PC-3 (cell line): ENCODE measurements at places on chromosomes 3 and 15. TPM values are rescaled to one million over a fixed set of nuclear protein-coding genes. Genes with fewer than 3 reads are reported as not detected.

DNA sequence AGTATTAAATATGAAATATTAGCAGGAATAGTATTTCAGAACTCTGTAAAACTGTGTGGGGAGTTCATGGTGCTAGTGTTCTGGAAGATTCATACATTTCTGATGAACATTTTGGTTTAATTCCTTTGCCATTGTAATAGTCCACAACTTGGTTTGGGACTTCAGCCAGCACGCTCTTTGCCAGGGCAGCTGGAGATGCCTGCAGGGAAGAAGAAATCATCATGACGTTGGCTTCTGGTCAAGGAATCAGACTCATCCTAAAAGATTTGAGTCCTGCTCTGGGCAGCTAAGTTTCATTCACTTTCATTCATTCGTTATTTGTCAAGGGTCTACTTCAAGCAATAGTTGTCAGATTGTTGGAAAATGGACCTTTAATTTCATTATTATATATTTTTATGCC, 32.4 kb upstream of the MRPL3 start:
- H3K36me3 ChIP-seq, result no peaks in the 10 kb centered on the region
- H3K4me3 ChIP-seq, result no peak overlapping the region; the same call in 1 of the 2 replicates
- no peaks in the 10 kb centered on the region for H3K27me3 ChIP-seq
- peak overlapping the region; percentile 95 for H3K27ac ChIP-seq
- peaks cover 20% of the 10 kb centered on the region for H3K4me1 ChIP-seq

- H3K27me3 ChIP-seq, result peaks cover 14% of the 10 kb centered on the region
- no peak overlapping the region for H3K4me3 ChIP-seq
- DNase-seq, result no peak
- no peak overlapping the region for H3K27ac ChIP-seq
- H3K4me1 ChIP-seq, result no peaks in the 10 kb centered on the region; the same call in 1 of the 2 replicates
Observed at GRCh38 chr3:87796137-87796842, 262.5 kb downstream of the CGGBP1 start.

GRCh38 chr3:41198526-41198925, 779 bp upstream of the CTNNB1 start:
- no peak overlapping the region for H3K27ac ChIP-seq
- H3K4me3 ChIP-seq, result peak overlapping the region; percentile 90
- H3K4me1 ChIP-seq, result peaks cover 21% of the 10 kb centered on the region
- no peaks in the 10 kb centered on the region for H3K27me3 ChIP-seq

DNA sequence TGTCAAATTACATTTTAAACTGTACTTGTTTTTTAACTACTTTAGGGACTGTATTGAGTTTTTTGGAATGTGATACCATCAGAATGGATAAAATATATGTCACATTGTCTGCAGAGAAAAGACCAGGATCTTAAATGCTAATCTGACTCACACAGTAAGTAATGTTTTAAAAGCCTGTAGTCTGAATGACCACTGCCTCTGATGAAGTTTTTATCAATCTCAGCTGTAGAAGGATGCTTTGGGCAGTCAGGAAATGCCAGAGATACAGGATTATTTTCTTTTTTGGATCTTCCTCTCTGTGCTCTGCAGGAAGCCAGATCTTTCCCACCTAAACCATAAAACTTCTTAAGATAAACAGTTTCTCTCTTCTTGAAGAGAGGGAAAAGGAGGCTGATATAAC, 73.1 kb upstream of the PRTG start:
- H3K36me3 ChIP-seq, result no peaks in the 10 kb centered on the region
- no peak overlapping the region for H3K4me3 ChIP-seq
- DNase-seq, result no peak
- H3K27me3 ChIP-seq, result no peaks in the 10 kb centered on the region
- H3K4me1 ChIP-seq, result no peaks in the 10 kb centered on the region

DNA sequence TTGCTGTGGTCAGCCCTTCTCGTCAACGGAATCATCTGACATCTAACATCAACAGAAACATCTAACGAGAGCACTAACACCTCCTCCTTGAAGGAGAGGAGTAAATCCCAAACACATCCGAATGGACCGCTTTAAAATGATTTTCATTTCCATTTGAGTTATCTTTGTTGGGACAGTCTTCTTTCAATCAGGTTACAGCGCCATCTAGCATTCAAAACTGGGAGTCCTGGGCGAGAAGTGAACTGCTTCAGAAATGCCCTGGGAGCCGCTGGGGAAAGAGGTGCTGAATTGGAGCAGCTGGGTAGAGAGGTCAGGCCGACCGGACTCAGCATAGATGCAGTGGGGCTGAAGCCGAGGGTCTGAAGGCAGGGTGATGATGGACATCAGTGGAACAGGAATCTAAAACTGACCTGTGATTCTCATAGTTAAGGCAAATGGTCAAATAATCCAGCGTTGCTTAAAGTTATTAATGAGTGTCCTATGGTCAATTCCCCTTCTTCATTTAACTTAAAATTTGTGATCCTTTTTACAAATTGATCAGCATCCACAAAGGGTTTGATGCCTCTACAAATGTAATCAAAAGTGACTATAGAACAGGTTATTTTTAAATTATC, 170.0 kb upstream of the NDN start:
- no peaks in the 10 kb centered on the region for H3K27me3 ChIP-seq
- no peak overlapping the region for H3K27ac ChIP-seq
- peak; percentile 52 for DNase-seq
- no peak overlapping the region for H3K4me3 ChIP-seq

DNA sequence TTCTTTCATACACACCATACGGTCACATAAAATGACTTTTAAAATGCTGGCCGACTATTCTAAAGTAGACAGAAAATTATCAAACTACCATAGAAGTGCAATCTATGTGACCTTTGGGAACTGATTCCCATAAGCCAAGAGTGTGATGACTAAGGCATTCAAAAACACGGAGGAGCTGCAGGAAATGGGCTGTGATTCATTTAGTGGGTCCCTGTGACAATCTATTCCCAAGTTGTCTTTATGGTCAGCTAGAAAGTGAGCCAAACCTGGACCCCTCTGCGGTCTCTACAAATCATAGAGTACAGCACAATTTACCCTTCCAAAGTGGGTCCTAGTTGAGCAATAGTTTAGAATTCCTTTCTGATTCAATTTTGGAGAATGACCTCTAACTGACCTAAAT, 251.5 kb upstream of the CBLB start:
- no peaks in the 10 kb centered on the region for H3K27me3 ChIP-seq
- no peak overlapping the region for H3K4me3 ChIP-seq
- DNase-seq, result peak; percentile 66
- H3K4me1 ChIP-seq, result peaks cover 68% of the 10 kb centered on the region

DNA sequence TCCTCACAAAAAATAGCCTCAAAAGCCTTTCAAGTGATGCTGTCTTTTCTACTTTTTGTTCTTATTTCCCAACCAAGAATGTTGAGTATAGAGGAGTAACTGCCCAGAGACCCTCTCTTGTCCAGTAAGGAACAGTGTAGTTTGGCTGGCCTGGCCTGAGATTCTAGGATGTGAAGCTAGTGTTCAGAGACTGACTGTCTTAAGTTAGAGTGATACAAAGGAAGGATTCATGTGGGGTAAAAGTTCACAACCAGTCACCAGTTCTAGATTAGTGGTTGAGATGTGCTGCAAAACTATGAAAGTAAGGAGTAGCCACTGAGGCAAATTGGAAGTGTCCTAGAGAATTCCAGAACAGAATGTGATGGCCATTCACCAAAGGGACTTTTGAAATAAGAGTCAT, 49.1 kb downstream of the RSRC1 start:
- H3K36me3 ChIP-seq, result no peaks in the 10 kb centered on the region
- H3K4me3 ChIP-seq, result no peak overlapping the region
- DNase-seq, result peak; percentile 7
- no peaks in the 10 kb centered on the region for H3K27me3 ChIP-seq
- peak overlapping the region; percentile 89 for H3K27ac ChIP-seq

DNA sequence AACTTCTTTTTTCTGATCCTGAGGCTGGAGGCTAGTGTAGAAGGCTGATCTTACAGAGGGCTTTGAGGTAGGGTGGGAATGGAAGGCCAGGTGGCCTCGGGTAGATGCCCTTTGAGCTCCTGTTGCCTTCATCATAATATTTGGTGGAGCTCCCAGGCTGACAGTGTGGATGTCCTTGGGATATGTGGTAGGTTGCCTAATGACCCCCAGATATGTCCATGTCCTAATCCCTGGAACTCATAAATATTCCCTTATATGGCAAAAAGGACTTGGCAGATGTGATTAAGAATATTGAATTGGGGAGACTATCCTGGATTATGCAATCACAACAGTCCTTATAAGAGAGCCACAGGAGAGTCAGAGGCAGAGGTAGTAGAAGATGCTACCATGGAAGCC, 5.5 kb downstream of the ADAMTSL3 start:
- H3K27me3 ChIP-seq, result no peaks in the 10 kb centered on the region
- H3K4me3 ChIP-seq, result no peak overlapping the region
- peaks cover 6% of the 10 kb centered on the region for H3K36me3 ChIP-seq
- DNase-seq, result no peak

DNA sequence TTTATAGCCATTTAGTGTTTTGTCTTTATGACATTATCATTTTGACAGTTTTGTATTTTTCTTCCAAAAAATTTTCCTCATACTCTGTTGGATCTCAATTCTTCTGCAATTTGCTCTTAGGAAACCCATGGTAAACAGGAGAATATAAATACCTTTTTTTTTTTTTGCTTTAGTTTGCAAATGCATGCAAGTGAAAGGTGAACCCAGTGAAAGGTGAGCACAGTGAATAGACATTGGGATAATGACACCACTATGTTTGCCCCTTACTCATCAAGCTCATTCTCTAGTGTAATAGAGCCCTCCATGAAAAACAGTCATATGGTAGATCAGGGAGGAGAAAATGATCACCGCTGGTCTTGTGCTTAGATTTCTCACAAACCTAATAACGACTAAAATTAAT, 59.0 kb upstream of the TRPC1 start:
- H3K27me3 ChIP-seq, result no peaks in the 10 kb centered on the region
- peak overlapping the region; percentile 60 for H3K27ac ChIP-seq
- DNase-seq, result peak; percentile 5
- peaks cover 22% of the 10 kb centered on the region for H3K4me1 ChIP-seq
- H3K4me3 ChIP-seq, result no peak overlapping the region
- H3K36me3 ChIP-seq, result 0 out of 2 replicates have a peak, but pooled peaks cover 3% of the 10 kb centered on the region

DNA sequence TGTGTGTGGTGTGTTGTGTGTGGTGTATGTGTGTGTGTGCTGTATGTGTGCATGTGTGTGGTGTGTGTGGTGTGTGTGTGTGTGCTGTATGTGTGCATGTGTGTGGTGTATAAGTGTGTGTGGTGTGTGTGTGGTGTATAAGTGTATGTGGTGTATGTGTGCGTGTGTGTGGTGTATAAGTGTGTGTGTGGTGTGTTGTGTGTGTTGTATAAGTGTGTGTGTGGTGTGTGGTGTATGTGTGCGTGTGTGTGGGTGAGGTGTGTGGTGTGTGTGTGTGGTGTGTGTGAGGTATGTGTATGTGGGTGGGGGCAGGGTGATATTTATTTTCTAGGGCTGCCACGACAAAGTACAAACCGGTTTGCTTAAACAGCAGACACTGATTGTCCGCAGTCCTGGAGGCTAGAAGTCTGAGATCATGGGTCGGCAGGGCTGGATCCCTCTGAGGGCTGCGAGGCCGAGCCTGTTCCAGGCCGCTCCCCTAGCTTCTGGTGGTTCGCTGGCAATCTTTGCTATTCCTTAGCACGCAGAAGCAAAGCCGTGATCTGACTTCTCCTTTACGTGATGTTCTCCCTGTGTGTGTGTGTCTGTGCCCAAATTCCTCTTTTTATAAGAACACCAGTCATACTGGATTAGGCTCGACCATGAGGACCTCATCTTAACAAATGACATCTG, 160.2 kb downstream of the XXYLT1 start:
- H3K4me1 ChIP-seq, result peaks cover 10% of the 10 kb centered on the region
- H3K27me3 ChIP-seq, result no peaks in the 10 kb centered on the region
- H3K4me3 ChIP-seq, result no peak overlapping the region
- H3K36me3 ChIP-seq, result no peaks in the 10 kb centered on the region
- no peak for DNase-seq

GRCh38 chr3:149548669-149549065, 74.2 kb downstream of the TM4SF4 start:
- peaks cover 34% of the 10 kb centered on the region for H3K36me3 ChIP-seq
- H3K4me1 ChIP-seq, result peaks cover 23% of the 10 kb centered on the region
- DNase-seq, result no peak
- H3K27me3 ChIP-seq, result no peaks in the 10 kb centered on the region
- H3K4me3 ChIP-seq, result peak overlapping the region; percentile 3; the same call in 1 of the 2 replicates
- peak overlapping the region; percentile 88 for H3K27ac ChIP-seq

DNA sequence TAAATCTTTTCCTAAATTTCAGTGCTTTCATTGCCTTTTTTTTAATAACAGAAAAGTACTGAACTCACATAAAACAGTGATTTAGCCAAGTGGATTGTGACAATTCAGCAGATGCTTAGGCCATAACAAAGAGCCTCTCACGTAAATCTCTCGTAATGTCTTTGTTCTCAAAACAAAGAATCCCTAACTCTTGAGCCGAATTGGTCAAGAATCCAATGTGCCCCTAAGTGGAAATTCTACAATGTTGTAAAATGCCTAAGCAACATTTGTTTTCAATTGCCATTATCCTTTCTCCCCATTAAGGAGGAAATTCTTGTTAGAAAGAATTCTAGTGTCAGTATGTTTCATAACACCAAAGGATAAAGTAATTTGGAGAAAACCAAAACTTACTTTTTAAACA, 235.7 kb upstream of the THBS1 start:
- H3K27me3 ChIP-seq, result no peaks in the 10 kb centered on the region
- no peaks in the 10 kb centered on the region for H3K36me3 ChIP-seq
- H3K4me1 ChIP-seq, result peaks cover 6% of the 10 kb centered on the region

GRCh38 chr3:66592927-66593625, 92.3 kb upstream of the LRIG1 start:
- no peaks in the 10 kb centered on the region for H3K36me3 ChIP-seq
- DNase-seq, result no peak
- no peak overlapping the region for H3K4me3 ChIP-seq

GRCh38 chr3:186073641-186074040, 35.2 kb downstream of the ETV5 start:
- H3K27me3 ChIP-seq, result no peaks in the 10 kb centered on the region
- no peak overlapping the region for H3K4me3 ChIP-seq
- H3K4me1 ChIP-seq, result no peaks in the 10 kb centered on the region
- peaks cover 37% of the 10 kb centered on the region for H3K36me3 ChIP-seq

DNA sequence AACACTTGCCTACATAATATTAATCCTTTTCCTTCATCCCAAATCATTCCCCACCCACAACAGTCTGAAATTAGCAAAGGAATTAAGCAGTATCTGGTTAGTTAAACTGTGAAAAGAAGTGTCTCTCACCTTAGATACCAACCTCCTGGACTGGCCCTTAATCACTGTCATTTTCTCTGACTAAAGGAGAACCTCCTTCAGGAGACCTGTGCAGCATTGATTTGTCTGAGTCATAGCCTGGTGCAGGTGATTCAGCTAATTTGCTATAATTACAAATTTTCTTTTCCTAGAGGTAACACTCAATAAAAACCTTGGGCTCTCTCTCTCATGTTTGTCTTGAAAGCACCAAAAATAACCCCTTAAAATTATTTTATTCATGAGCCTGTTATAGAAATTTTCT, 279.8 kb upstream of the SEMA6D start:
- peak; percentile 46 for DNase-seq
- no peaks in the 10 kb centered on the region for H3K36me3 ChIP-seq
- H3K4me1 ChIP-seq, result peaks cover 39% of the 10 kb centered on the region
- peak overlapping the region; percentile 75 for H3K27ac ChIP-seq
- H3K27me3 ChIP-seq, result no peaks in the 10 kb centered on the region

The AGBL1 gene
- total RNA-seq, result not detected in 2 replicates

The CCDC39 gene
- total RNA-seq, result 0.04 TPM in 1 of 2 replicates, not detected in the other

The HGD gene
- total RNA-seq, result 0.11 and 1.4 TPM in 2 replicates

The DLL4 gene
- total RNA-seq, result 2.2 and 2.9 TPM in 2 replicates

The MYRIP gene
- not detected in 2 replicates for total RNA-seq

The KLHL40 gene
- not detected in 2 replicates for total RNA-seq
